Large intestine (tissue), 12 donors: ENCODE measurements at places on chromosomes 13 and 19.

- no peak for DNase-seq
Observed at GRCh38 chr19:2633693-2634075, 68.8 kb downstream of the GNG7 start.

DNA sequence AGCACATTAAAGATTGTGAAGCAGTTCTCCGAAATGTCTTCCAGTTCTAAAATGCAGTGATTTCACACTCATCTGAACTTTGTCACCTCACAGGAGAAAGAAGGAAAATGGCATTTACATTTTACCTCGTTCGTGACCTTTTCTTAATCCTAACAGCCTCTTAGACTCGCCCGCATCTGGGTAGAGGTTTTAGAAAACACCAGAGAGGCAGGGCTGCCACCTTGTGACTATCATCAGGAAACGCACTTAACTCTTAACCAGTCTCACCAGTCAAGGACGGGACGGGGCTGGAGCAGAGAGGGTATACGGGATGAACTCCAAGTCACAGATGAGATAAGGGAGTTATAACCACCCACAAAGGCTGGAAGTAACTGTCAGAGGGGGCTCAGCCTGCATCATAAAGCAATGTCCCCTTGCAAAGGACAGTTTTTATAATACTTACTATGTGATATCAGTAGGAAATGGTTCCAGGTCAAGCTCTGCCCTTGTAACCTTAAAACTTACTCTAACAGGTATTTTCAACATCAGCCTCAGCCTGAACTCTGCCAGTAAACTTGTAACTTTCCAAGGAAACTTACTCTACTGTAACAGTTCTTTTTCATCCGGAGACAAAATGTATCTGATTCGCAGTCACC is 8.6 kb upstream of the CEACAM6 start:
- peak; percentile 51 for DNase-seq

DNA sequence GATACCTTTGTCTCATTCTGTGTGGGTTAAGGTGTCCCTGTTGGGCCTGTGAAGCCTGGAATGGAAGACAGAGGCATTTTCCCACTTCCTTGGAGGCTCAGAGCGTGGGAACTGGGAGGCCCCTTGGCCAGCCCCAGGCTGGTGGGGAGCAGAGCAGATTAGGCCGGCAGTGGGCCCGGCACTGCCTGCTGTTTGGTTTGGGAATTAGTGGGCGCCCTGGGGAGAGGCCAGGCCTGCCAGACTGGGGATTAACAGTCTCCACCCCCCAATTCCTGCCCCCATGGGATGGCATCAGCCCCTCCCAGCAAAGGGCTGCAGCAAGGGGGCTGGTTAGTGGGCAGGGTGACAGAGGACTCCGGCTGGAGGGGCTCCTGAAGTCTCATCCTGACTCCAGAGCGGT is 3.1 kb upstream of the BEST2 start:
- no peak for DNase-seq

GRCh38 chr13:112341446-112341845 is 34.7 kb upstream of the SPACA7 start:
- no peak for DNase-seq

- no peak for DNase-seq
Observed at GRCh38 chr13:114066956-114067355, 65.5 kb downstream of the RASA3 start.

DNA sequence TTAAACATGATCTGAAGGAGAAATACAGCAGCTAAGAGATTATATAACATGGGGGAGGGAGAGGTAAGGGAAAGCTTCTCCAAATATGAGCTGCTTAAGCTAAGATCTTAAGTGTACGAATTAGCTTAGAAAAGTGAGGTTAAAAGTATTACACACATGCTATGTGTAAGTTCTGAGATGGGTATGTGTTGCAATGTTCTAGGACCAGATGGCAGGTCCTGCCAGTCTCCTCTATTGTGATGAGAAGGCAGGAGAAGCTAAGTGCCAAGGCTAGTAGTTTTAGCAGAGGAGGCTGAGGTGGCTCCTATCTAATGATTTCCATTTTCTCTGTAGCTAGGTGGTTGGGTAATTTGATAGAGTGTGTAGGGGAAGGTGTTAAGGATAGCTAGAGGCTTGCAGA is 57.6 kb downstream of the MICU2 start:
- DNase-seq: no peak
